ENCODE measurements at places on chromosomes 4 and X. TPM values are rescaled to one million over a fixed set of nuclear protein-coding genes. Genes with fewer than 3 reads are reported as not detected.

GRCh38 chrX:103254171-103254824 lies 657 bp downstream of the TCEAL8 start:
- DNase-seq: peak; percentile 61

DNA sequence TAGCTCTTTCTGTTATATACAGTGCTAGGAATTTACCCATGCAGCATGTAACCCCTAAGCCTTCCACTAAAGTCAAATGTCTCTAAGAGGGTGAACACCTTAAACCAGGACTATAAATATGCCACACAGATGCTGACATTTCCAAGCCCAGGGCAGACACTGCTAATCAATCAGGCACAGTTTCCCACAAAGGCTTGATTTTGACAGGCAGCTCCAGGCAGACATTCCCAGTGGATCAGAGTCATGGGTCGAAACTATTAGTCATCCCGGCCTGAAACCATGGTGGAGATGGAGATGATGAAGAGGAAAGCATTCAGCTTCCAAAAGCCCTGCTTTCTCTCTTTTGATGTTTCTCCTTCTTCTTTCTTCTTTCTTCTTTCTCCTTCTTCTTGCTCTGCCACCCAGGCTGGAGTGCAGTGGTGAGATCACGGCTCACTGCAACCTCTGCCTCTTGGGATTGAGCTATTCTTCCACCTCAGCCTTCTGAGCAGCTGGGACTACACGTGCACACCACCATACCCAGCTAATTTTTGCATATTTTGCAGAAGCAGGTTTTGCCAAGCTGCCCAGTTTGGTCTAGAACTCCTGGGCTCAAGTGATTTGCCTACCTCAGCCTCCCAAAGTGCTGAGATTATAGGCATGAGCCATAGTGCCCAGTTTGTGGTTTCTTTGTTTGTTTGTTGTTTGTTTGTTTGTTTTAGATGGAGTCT lies 21.0 kb upstream of the SORCS2 start:
- no peak for DNase-seq

DNA sequence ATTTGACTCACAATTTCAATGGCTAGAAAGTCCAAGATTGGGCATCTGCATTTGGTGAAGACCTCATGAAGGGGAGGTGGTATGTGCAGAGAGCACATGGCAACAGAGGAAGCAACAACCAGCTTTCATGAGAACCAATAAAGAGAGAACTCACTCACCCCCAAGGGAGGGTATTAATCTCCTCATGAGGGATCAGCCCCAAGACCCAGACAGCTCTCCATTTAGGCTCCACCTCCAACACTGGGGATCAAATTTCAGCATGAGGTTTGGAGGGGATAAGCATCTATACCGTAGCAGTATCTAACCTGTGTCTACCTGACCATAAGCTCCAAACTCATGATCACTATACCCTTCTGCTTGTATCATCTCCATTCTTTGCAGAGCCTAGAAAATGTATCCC lies 9.3 kb upstream of the TBC1D19 start:
- DNase-seq: no peak

DNA sequence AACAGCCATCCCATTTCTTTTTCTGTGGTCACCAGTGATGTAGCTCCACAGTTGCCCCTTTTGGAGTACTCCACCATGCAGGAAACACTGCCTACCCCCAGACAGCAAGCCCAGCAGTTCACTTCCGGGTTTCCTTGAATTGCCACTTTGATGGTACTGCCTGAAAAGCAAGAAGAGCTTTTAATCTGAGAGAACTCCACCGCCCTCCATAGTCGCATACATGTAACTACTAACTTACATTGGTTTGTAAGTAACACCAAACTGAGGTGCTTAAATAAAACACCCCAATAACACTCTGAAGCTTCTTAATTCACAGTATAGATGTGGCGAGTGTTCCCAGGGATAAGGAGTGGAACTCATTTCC lies 53.6 kb upstream of the HPSE start:
- peak; percentile 25 for DNase-seq

RHOXF2B gene
- not detected for total RNA-seq

FAM53A gene
- 1.4 TPM for total RNA-seq

FAM47E gene
- total RNA-seq: not detected

IL13RA2 gene
- not detected for total RNA-seq

ERCC6L gene
- total RNA-seq: 5.4 TPM

Measured in activated T-cell treated with anti-CD3 and anti-CD28 coated beads, Interleukin-2, amount 50 U/mL, for 72 hours (primary cell).